ENCODE measurements at places on chromosomes 12 and 14.
A peak's percentile ranks its signal among the peaks of the same experiment; 100 is the strongest.

DNA sequence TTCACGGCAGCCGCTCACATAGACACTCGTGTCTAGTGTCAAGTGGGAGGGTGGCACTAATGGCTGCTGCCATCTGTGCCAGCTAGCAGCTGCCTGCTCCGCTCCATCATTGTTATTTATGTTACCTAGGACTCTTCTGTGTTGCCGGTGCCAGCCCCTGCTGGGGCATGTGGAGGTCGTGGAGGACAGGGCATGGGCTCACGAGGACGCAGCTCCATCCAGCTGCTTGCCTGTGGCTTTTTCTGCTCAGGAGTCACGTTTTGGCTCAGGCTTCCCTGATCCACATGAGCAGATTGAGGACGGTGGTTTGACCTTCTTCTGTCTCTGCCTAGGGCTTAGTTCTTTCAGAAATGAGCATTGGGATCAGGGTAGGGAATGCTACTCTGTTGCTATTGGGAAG lies 31.2 kb downstream of the TPCN1 start:
- no peak for DNase-seq

DNA sequence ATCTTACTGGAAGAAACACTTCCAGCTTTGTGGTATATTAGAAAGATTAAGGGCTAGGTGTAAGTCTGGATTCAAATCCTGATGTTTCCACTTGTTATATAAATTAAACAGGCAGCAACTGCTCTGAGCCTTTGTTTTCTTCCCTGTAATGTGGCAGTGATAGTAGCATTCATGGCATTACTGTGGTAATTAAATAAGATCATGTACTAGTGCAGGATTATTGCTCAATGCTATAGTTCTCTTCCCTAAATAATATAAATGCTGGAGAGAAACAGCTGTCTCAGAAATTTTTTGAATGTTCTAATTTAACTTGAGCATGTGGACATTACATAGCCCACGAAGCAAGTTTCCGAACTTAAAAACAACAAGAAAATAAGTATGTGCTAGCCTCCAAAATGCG lies 5.4 kb downstream of the TMEM117 start:
- no peak for DNase-seq

- DNase-seq, result no peak
Measured at GRCh38 chr14:90616881-90617280, 199.3 kb downstream of the TTC7B start.

DNA sequence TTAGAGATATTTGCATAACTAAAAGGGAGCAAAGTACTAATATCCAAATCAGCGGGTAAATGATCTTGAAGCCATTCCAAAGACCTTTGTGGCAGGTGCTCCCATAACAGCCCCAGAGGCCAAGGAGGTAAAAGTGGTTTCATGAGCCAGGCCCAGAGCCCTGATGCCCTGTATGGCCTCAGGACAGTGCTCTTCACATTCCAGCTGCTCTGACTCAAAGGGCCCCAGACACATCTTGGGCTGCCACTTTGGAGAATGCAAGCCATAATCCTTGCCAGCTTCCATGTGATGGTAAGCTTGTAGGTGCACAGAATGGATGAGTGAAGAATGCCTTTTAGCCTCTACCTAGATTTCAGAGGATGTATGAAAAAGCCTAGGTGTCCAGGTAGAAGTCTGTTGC lies 933.4 kb downstream of the SLC16A7 start:
- no peak for DNase-seq

- peak; percentile 63 for DNase-seq
Measured at GRCh38 chr12:56635806-56636674, 5.9 kb upstream of the BAZ2A start.

DNA sequence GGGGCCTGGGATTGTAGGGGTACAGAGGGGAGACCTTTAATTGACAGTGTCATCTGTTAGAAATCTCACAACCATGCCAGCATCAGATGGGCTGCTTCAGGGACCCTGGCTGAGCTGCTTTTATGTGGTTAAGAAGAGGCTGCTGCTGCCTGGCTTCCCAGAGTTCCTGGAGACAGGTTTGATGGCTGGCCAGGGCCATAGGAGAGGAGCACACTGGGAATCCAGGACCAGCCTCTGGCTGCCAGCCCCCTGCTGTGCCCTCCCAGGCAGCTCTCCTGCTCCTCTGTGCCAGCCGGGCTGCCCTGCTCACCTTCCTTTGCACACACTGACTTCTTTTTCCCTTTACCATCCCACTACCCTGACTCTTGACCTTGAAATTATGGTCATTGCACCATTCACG lies 507 bp upstream of the KRT73 start:
- DNase-seq, result no peak

- DNase-seq, result no peak
Measured at GRCh38 chr12:33988197-33988805, 34.0 kb upstream of the ALG10 start.

- no peak for DNase-seq
Measured at GRCh38 chr14:39229222-39229543, 4.5 kb upstream of the MIA2 start.

- no peak for DNase-seq
Measured at GRCh38 chr12:79482921-79483320, 207.8 kb downstream of the PAWR start.

GRCh38 chr12:123813349-123813748 lies 51.2 kb downstream of the DNAH10 start:
- DNase-seq, result no peak

- DNase-seq, result no peak
Measured at GRCh38 chr14:101928415-101928841, 35.9 kb upstream of the DYNC1H1 start.

Data from GM12864 (cell line).